Brain pericyte (primary cell): ENCODE measurements at places on chromosomes 16 and 17.

GRCh38 chr16:87342978-87343752 lies 26.0 kb upstream of the C16orf95 start:
- DNase-seq = no peak

GRCh38 chr16:17070882-17071592 lies 399.7 kb downstream of the XYLT1 start:
- no peak for DNase-seq

GRCh38 chr17:17382971-17383370 lies 79.8 kb downstream of the NT5M start:
- no peak for DNase-seq

- DNase-seq = no peak
Observed at GRCh38 chr16:9332574-9333148, 241.2 kb downstream of the HAPSTR1 start.

GRCh38 chr17:18136357-18136756 lies 27.8 kb downstream of the MYO15A start:
- DNase-seq = no peak

GRCh38 chr16:60810250-60810649 lies 1226.0 kb downstream of the CDH8 start:
- no peak for DNase-seq

DNA sequence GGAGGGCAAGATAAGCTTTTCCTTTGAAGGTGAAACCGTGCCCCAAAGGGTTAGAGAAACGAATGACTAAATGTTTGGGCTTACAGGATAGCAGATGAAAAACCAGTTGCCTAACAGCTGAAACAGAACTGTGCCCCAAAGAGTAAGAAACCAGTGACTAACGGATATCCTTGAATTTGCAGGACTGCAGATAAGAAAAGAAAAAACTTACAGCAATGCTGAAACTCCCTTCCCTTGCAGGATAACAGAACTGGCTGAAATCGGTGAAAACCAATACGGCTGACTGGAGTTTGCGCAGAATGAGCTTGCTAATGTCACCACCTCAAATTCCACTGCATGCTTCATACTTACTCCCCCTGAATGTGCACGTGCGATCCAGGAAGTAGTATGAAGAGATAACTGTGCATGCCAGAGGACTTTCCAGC lies 175.2 kb upstream of the NLRP1 start:
- DNase-seq = no peak

DNA sequence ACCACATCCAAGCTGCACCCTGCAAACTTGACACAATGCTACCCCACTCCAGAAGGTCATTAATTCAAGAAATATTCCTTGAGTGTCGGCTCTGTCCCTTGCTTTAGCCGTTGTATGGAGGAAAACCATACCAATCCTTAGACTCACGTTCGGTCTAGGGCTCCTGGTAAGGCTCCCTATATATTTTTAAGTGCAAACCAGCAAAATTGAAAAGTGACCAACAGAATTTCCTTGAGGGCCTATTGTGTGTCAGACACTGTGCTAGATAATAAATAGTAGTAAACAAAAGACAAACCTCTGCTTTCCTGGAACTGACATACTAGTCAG lies 390 bp upstream of the BBS2 start:
- DNase-seq = no peak

DNA sequence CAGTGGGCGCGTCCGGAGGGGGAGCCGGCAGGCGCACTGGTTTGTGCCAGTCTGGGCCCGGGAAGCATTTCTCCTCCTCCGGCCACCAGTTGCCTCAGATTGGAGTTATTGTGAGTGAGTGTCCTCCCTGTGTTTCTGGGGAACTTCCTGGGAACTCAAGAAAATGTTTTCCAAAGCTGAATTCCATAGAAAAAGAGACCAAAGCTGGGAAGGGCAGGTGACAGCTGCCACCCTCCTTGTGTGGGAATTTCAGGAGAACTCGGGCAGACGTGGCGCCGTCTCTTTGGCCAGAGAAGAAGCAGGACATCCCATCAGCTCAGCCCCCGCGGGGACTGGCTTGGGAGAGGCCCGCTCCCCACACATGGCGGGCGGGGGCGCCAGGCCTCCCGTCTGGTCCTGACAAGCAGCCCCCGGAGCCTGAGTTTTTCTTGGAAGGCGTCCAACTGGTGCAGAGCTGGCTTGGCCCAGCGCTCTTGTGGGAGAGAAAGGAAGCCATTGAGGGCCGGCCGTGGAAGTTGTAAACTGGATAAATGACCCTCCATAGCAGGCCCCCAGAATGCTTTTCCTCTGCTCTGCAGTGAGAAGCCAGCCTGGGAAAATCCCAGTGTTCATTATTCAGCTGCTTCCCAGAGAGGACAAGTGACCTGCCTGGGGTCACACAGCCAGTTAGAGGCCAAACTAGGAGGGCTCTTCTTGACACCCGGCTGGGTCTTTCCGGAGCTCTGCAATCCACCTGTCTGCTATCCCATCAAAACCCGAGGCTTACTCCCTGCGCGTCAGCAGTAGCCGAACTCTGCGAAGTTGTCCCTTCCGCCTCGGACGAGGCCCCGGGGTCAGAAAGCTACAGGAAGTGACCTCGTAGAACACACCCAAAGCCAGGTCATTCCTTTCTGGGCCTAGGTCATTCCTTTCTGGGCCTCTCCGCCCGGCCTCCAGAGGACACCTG lies 39.2 kb upstream of the GSE1 start:
- peak; percentile 40 for DNase-seq

DNA sequence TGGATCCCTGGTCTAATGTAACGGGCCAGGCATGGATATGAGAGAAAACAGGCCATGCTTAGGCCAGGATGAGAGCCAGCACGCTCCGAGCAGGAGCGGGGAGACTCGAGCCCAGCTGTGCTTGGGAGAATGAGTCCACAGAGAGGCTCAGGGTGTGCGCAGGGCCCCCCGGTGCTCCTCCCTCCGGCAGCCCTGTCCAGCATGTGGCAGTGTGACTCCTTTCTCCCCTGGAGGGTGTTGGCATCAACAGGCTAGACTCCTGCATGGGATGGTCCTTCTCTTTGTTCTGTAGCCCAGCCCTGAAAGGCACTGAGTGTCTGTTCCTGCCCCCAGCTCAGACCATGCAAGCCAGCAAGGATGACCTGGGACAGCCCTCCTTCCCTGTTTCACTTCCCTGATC lies 23.4 kb downstream of the PGS1 start:
- DNase-seq = no peak

DNA sequence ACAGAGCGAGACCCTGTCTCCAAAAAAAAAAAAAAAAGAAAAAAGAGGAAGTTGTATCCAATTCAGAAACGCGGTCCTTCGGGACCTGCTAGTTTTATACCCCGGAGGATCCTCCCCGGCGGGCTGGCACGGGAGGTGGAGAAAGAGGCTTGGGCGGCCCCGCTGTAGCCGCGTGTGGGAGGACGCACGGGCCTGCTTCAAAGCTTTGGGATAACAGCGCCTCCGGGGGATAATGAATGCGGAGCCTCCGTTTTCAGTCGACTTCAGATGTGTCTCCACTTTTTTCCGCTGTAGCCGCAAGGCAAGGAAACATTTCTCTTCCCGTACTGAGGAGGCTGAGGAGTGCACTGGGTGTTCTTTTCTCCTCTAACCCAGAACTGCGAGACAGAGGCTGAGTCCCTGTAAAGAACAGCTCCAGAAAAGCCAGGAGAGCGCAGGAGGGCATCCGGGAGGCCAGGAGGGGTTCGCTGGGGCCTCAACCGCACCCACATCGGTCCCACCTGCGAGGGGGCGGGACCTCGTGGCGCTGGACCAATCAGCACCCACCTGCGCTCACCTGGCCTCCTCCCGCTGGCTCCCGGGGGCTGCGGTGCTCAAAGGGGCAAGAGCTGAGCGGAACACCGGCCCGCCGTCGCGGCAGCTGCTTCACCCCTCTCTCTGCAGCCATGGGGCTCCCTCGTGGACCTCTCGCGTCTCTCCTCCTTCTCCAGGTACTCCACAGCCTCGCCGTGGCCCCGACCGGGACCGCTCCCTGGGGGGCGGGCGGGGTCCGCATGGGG lies at the start of gene CDH3:
Gene CDH3 (plus strand): TSS at position 596 of the 779 bp plus-strand sequence. CDS start 70 bp downstream, at position 666.
- DNase-seq = no peak

GRCh38 chr16:66516509-66516807 lies 33.5 kb downstream of the TK2 start:
- no peak for DNase-seq

DNA sequence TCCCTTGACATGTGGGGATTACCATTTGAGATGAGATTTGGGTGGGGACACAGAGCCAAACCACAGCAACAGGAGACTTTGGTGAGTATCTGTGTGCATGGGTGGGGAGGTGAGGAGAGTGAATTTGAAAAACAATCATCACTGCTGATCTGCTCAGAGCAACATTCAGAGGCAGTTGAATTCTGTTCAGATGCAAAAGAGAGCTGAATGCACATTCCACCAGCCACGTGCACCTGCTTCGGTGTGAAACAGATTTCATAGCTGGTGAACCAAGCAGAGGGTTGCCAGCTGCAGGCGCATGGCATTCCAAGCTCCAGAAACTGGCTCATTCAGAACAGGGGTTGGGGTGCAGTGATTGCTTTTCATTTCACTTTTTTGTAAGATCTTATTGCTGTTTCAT lies 233.1 kb upstream of the FOXF1 start:
- no peak for DNase-seq

DNA sequence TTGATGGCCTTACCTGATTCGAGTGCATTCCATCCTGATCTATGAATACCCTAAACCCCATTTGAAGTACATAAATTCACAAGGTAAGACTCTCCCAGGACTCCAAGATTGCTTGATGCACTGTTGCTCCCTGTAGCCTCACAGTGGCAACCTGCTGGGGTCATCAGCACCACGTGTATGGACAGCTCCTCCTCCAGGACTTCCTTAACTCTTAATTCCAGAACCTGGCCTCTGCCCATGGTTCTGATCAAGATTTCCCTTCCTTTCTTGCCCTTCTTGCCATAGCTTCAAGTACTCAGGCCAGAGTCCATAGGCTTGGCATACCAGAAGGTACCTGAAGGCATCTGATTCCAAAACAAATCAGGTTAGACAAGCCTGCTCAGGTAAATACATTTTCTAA lies 34.0 kb upstream of the NLK start:
- peak; percentile 11 for DNase-seq
